ENCODE measurements at places on chromosomes 16 and 17. TPM values are rescaled to one million over a fixed set of nuclear protein-coding genes. Genes with fewer than 3 reads are reported as not detected.
A peak's percentile ranks its signal among the peaks of the same experiment; 100 is the strongest.

ATF7IP2 gene
- 10.1 TPM for total RNA-seq

CACNG5 gene
- not detected for total RNA-seq

MYH8 gene
- 853 TPM for total RNA-seq

NLRC3 gene
- total RNA-seq, result not detected

USP31 gene
- total RNA-seq, result 4.0 TPM

GDPD3 gene
- total RNA-seq, result 0.24 TPM

GRCh38 chr17:52674686-52675085, 516.2 kb upstream of the CA10 start:
- DNase-seq, result no peak

- no peak for DNase-seq
These were observed 47.2 kb upstream of the GSE1 start for GRCh38 chr16:85565801-85566526.

DNA sequence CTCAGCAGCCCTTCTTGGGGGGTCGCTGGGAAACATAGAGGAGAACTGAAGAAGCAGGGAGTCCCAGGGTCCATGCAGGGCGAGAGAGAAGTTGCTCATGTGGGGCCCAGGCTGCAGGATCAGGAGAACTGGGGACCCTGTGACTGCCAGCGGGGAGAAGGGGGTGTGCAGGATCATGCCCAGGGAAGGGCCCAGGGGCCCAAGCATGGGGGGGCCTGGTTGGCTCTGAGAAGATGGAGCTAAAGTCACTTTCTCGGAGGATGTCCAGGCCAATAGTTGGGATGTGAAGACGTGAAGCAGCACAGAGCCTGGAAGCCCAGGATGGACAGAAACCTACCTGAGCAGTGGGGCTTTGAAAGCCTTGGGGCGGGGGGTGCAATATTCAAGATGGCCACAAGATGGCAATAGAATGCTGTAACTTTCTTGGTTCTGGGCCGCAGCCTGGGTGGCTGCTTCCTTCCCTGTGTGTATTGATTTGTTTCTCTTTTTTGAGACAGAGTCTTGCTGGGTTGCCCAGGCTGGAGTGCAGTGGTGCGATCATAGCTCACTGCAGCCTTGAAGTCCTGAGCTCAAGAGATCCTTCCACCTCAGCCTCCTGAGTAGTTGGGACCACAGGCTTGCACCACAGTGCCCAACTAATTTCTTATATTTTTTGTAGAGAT, 3.4 kb downstream of the STH start:
- peak; percentile 71 for DNase-seq

DNA sequence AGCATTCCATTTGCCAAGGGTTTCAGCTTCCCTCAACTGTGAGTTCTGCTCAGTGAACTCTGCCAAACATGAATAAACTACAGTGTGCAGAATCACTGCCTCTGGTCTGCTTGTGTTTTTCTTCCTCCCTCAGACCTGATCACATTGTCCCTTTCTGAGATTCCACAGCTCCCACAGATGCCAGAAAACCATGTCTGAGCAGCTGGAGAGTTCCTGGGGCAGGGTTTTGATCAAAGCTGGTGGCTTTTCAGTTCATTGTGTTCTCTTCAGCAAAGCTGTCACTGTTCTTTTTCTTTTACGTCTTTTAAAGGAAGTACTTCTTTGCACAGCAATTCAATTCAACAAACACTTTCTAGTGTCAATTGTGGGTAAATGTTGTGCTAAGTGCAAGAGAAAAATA, 555.8 kb downstream of the RBFOX1 start:
- no peak for DNase-seq

GRCh38 chr17:50015146-50015545, 20.1 kb upstream of the DLX3 start:
- DNase-seq, result no peak

DNA sequence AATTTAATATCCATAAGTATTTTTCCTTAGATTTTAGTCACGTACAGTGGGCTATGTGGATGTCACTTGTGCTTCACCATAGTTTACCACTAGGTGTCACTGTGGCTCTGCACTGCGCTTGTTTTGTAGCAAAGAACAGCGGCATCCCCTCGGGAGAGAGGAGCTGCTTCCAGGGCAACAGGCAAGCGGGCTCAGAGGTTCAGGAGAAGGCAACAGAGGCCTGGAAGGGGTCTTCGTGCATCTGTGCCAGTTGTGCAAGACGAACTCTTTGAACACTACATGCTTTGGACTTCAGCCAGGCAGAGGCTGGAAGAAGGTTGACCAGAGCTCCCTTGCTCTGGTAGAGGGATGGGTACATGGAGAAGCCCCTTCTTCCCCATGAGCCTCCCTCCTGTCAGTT, 20.6 kb downstream of the CYB561 start:
- DNase-seq, result peak; percentile 82

DNA sequence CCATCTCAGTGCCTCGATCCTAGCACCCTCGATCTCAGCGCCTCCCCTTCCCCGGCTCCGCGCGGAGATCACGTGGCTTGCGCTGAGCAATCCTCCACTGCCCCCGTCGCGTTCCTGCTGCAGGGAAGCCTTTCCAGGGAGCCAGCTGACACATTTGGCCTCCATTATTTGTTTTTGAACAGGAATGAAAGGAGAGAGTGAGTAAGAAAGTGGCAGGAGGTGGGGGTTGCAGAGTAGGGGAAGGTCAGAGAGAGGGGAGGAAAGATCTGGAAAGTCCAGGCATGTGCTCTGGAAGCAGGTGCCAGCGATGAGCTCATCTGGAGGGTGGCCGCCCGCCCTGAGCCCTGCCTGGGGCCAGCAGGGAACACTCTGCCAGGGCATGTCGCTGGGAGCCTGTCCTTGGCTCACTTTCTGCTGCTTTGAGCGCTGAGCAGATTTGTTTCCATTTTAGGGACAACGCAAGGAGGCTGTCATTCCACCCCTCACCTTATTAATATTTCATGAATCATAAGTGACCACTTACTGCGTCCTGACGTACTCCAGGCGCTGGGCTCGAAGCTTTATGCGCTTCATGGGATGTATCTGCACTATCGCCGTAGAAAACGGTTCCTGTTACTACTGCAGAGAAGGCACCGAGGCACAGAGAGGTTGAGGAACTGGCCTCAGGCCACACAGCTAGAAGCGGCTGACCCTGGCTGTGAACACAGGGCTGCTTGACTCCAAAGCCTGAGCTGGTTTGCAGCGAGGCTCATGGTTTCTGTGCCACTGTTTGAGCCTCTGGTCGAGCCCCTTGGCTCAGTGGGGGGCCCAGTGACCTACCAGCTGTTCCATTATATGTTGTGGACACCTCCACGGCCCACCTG, 283.1 kb downstream of the SEC14L1 start:
- DNase-seq, result peak; percentile 94

DNA sequence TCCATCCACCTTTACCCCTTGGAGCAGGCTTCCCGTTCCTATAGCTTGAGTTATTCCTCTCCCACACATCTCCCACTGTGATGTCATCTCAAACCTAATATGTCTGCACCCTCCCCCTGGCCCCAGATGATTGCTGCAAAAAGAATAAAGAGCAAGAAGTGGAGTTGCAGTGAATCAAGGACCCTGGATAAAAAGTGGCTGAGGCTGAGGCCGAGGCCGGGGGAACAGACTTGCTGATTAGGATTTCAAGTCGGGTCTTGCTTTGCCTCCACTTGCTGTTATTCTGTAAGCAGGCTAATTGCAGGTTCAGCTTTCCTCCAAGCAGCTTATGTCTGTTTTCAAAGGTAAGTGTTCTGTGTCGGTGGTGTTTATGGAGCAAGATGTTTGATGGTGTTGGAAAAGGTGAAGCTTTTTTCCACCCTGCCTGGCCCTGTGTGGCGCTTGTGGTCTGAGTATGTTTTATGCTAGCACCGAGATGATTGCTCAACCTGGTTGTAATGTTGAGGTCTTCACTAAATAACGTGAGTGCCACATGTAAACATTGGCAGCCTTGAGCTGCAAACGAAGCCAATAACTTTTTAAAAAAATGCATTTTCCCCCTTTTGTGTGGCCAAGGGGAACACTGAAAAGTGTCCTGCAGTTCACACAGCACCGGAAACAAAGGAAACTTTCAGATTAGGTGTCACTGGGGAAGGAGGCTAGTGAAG, 15.4 kb downstream of the HS3ST3B1 start:
- DNase-seq, result no peak

- no peak for DNase-seq
These were observed 45.6 kb downstream of the SMPD3 start for GRCh38 chr16:68402748-68403040.

- DNase-seq, result no peak
These were observed 1.7 kb downstream of the ANKRD40CL start for GRCh38 chr17:50765454-50766221.

DNA sequence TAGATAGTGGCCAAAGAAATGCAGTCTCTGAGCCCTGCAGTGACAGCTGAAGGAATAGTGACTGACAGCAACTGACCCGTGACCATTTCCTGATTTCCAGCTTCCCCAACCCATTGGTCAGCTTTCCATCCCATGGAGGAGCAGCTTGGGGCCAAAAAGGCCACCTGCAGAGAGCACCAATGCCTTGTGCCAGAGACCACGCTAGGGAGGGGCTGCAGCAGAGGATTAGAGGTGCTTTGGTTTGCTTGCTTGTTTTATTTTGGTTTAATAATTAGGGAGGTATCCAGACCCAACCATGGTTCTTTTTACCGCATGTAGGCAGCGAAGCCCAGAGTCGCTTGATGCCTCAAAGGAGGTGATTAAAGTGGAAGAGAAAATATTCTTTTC, 61.3 kb upstream of the SIAH1 start:
- peak; percentile 42 for DNase-seq

GRCh38 chr16:85416228-85417109, 196.7 kb upstream of the GSE1 start:
- peak; percentile 44 for DNase-seq
